ENCODE measurements at places on chromosomes 4 and X.

DNA sequence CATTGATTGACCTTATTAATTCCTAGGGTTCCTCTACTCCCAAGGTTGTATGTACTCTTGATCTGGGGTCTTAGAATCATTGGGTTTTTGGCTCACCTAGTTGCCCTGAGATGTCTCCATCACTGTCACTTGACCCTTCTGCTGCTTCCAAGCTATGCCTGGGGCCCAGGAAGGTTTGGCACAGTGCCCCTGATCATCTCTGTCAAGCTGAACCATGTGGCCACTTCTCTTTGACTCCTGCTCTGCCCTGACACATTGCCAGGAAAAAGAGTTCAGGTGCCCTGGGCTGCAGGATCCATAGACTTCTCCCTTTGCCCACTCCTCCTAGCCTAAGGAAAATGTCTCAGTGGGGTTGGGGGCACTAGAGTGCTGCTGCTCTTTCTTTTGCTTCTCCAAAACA is 3.9 kb upstream of the CHST7 start:
- DNase-seq = no peak

- DNase-seq = no peak
These were observed 1286.3 kb downstream of the TECRL start for GRCh38 chr4:63122955-63123354.

- no peak for DNase-seq
These were observed 97.0 kb upstream of the SLC6A14 start for GRCh38 chrX:116339407-116339806.

DNA sequence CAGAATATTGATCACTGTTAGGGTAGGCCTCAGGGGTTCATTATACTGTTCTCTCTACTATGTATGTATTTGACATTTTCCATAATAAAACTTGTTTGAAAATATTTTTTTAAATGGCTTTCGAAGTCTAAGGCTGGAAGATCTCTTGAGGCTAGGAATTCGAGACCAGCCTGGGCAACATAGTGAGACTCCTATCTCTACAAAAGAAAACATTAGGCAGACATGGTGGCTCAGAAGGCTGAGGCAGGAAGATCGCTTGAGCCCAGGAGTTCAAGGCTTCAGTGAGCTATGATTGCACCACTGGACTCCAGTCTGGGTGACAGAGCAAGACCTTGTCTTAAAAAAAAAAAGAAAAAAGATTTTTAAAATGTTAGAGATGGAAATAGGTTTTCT is 15.5 kb upstream of the TBC1D14 start:
- DNase-seq = no peak

GRCh38 chr4:54224996-54225597 is 4.0 kb upstream of the PDGFRA start:
- no peak for DNase-seq

GRCh38 chr4:127523369-127523768 is 109.4 kb upstream of the INTU start:
- DNase-seq = no peak

DNA sequence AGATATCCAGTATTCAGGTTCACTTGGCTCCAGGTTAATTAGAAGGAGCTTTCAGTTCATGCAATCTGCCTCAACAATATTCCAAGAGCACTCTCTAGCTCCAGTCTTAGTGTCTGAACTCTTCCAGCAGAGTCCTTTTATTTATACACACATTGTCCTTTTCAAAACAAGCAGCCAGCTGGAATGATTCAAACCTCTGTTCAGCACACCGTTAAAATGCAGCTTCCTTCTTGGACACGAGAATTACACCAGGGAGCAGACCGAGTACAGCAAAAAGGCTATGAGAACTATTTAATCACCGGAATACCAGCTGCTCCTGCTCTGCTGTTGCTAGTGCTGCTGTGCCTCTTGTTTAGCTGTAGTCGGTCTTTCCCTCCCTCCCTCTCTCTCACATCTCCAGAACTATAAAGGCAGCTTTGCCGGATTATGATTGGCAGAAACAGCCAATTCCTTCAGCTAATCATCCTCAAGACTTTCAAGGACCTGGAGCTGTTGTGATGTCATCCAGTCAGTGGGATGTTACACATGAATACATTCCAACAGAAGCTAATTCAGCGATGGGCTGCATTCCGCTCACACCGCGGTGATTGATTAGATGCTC is at the start of gene NDST4:
TSS of gene NDST4 (minus strand) at position 115 of the 601 bp plus-strand sequence. CDS start 36,584 bp downstream, outside the sequence.
- DNase-seq = no peak

- DNase-seq = no peak
These were observed 12.0 kb downstream of the BCOR start for GRCh38 chrX:40085714-40086113.

DNA sequence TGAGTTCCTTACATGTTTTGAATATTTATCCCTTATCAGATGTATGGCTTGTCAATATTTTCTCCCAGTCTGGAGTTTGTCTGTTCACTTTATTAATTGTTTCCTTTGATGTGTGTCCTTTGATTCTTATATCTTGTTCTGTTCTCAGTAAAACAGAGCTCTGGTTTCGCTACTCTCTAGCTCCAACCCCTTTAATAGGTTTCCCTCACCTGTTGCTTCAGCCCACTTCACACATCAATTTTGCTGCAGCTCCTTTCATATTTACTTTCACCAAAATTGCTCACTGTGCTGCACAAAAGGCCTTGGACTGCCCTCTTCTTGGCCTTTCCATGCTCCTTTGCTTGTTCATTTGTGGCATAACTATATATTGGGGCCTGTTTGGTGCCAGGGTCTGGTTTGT is 85.1 kb downstream of the CFAP299 start:
- no peak for DNase-seq

DNA sequence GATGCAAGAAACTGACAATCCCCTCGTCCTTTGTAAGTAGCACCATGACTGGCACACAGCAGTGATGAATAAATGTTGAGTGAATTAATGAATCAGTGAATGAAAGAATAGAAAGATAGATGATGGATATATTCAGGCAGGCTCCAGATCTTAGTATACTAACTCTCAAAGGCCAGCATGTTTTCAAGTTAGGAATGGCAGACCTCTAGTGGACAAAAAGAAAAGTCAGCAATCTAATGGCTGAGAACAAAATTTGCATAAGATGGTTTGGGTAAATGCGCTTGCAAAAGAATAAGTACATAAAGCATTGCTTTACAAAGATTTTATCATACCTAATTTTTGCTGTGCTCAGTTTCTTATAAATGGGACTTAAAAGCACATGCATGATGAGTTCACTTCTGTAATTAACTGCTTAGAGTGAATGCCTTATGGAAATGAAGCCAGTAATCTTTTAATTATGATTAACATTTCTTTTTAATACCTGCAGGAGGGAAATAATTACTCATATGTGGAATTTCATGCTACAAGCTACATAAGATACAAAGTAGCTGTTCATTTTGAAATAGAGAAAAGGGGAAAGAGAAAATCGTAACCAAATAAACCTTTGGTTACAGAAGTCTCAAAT is 126.9 kb upstream of the GPRIN3 start:
- peak; percentile 68 for DNase-seq

GRCh38 chr4:183830438-183830985 is 74.6 kb upstream of the STOX2 start:
- peak; percentile 90 for DNase-seq

GRCh38 chrX:97529536-97530200 is 646.0 kb downstream of the RPA4 start:
- peak; percentile 65 for DNase-seq

GRCh38 chr4:52250154-52250553 is 199.1 kb downstream of the SPATA18 start:
- DNase-seq = no peak

DNA sequence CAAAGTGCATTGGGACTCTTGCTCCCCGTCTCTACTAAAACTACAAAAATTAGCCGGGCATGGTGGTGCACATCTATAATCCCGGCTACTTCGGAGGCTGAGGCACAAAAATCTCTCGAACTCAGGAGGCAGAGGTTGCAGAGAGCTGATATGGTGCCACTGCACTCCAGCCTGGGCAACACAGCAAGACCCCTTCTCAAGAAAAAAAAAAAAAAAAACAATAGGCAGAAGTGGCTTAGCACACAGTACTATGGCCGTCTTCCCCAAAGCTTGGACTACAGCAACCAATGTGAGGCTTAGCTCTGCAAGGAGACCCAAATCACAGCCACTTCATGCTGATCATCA is 162.8 kb upstream of the PRDX4 start:
- DNase-seq = no peak

DNA sequence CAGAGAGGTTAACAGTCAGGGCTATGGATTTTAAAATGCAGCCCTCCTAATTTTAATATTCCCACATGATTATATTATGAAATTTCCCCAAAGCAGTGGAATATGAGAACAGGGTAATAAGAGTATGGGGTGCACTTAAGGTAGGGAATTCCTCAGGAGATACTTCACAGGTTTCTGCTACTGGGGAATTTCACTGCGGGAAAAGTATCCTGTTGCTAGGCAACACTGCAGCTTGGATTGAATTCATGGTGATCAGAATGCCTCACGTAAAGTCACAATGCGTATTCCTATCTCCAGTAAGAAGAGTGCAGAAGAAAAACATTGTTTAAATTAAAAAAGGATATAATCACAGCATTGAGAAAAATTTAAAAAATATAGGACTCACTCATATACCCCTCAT is 398.1 kb upstream of the RPS6KA3 start:
- DNase-seq = no peak

- DNase-seq = no peak
These were observed 877.1 kb downstream of the RAPGEF2 start for GRCh38 chr4:159979953-159980352.

GRCh38 chrX:130165181-130165702 is 399 bp downstream of the AIFM1 start:
- no peak for DNase-seq

DNA sequence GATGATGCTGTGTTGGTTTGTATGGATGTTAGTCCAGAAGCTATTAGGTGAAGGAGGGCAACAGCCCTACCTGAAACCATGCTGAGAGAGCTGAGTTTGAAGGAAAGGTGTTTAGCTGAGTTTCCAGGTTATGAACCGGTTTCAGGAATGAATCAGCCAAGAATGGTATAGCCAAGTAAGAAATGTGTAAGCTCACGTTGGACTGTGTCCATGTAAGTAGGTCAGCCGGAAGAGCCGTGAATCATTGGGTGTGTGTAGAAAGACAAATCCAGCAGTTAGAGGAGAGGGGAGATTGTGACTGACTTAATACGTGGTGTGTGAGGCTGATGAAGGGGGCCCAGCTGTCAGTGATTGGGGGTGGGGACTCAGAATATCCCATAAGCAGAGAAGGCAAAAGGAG is 77.2 kb upstream of the SPIN4 start:
- DNase-seq = no peak

- no peak for DNase-seq
These were observed 20.9 kb downstream of the APOOL start for GRCh38 chrX:85024562-85024961.

- DNase-seq = no peak
These were observed 145.9 kb upstream of the ZFP42 start for GRCh38 chr4:187849556-187850225.

GRCh38 chr4:8939840-8940742 is 68.5 kb upstream of the HMX1 start:
- DNase-seq = no peak

GRCh38 chr4:128354205-128354821 is 66.7 kb upstream of the PGRMC2 start:
- peak; percentile 22 for DNase-seq

- DNase-seq = no peak
These were observed 98.5 kb downstream of the UNC5C start for GRCh38 chr4:95450294-95450693.

- no peak for DNase-seq
These were observed 1314.0 kb downstream of the PCDH19 start for GRCh38 chrX:99095965-99096635.

Measured in inflammatory macrophage treated with lipopolysaccharide for 4 hours (primary cell).